ENCODE measurements at places on chromosomes 11 and 22.

DNA sequence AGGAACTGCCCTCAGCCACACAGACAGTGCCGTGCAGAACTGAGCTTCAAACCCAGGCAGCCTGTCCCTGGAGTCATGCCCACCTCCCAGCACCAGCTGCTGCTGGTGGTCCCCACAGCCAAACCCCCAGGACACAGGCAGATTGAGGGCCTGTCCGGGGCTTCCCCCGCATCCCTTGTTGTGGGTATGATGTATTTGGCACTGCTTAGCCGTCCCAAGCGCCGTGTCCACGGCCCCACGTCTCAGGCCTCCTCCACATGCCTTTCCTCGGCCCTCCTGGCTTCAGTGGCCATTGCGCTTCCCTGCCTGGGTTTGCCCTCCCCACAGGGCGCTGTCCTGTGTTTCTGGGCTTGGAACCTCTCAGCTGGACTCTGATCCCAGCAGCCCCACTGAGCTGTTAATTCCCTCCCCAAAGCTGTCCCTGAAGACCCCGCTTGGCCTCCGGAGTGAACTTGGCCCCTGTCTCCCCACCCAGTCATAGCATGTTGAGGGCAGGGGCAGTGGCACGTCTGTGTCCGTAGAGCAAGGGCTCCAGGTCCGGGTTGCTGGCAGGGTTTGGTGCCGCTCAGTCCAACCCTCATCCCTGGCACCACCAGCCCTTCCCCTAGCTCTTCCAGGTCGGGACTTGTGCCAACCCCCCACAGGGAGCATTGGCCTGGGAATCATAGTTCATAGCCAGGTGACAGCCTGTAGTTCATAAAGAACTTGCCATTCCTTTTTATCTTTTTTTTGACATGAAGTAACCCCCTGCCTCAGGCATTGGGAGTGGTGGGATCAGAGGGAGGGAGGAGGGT, 34.5 kb upstream of the TEF start:
- no peak for DNase-seq

- DNase-seq: peak; percentile 29
Measured at GRCh38 chr11:3867209-3868091, 12.0 kb downstream of the STIM1 start.

DNA sequence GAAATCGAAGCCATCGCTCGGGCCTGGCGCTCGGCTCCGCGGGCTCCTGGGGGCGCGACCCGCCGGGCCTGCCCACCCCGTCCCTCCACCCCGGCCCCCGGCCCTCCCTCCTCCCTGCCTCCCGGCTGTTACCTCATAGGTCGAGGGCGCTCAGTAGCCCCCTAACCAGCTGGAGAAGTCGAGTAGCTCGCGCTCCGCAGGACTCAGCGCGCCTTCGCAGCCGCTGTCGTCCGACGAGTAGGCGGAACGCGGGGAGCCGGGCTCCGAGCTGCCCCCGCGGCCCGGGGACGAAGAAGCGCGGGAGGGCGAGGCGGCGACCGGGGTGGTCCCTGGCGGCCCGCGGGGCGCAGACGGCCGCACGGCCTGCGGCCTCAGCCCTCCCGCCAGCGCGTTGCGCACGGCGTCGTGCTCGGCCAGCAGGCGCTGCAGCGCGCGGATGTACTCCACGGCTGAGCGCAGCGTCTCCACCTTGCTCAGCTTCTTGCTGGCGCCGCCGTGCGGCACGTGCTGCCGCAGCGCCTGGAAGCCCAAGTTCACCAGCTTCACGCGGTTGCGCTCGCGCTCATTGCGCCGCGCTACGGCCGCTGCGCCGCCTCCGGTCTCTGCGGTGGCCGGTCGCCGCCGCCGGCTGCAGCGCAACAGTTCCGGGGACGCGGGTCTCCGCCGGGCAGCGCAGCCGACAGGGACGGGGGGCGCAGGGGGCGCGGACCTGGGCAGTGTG, 627 bp downstream of the ASCL2 start:
- no peak for DNase-seq

DNA sequence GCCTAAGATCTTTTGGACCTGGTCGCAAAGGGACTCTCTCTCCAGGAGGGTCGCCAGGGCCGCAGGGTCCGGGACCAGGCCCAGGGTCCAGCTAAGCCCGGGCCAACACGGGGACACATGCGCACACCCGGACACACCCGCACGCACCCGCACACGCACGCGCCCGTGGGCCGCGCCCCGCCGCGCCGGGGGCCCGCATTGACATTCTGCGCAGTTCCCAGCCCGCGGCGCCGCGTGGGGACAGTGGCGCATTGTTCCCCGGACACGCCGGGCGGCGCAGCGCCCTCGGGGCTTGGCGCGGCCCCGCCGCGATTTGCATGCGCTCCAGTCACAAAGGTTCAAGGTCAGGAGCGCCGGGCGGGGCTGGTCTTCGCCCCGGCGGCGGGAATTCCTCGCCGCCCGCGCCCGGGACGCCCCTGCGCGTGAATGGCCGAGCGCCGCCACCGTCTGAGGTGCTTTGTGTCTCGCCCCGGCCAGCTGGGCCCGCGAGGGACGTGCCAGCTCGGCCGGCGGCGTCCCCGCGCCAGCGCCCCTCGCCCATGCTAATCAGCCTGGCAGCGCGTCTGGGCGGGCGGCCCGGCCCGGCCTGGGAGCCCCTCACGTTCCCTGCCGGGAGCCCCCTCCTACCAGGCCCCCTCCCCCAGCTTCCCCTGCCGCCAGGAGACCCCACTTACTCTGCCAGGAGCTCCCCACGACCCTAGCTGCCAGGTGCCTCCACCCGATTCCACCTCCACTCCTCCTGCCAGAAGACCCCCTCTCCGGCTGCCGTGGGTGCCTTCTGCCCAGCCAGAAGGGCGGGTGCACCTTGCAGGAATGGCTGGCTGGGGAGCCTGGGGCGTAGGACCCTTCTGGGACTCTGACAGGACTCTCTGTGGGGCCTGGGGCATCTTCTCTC, 50.5 kb upstream of the WNT7B start:
- no peak for DNase-seq

DNA sequence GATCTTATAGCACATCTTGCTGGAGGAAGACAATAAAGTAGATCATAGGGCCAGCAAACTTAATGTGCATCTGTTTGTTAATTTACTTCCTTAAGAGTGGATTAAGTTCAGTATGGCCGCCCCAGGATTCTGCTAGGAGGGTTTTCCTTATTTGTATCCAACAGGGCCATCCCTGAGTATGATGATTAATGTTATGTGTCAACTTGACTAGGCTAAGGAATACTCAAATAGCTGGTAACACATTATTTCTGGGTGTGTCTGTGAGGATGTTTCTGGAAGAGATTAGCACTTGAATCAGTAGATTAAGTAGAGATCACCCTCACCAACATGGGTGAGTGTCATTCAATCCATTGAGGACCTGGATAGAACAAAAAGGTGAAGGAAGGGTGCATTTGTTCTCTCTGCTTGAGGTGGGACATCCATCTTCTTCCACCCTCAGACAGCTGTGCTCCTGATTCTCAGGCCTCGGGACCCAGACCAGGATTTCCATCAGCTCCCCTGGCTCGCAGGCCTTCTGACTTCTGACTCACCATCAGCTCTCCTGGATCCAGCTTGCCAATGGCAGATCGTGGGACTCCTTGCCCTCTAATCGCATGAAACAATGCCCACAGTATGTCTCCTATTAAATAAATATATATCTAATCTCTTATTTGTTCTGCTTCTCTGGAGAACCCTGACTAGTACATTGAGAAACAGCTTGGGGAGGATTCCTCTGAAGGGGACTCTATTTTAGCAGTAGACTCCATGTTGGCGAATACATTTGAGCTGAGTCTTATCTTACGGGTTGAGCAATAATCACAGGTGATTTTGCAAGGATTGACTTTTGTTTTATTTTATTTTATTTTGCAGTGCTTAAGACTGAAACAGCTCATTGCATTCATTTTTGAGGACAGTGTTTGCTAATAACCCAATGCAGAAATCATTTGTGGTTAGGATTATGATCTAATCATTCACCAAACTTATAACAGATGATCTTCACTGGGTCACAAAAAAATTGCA, 9.0 kb upstream of the ZBTB44 start:
- no peak for DNase-seq

DNA sequence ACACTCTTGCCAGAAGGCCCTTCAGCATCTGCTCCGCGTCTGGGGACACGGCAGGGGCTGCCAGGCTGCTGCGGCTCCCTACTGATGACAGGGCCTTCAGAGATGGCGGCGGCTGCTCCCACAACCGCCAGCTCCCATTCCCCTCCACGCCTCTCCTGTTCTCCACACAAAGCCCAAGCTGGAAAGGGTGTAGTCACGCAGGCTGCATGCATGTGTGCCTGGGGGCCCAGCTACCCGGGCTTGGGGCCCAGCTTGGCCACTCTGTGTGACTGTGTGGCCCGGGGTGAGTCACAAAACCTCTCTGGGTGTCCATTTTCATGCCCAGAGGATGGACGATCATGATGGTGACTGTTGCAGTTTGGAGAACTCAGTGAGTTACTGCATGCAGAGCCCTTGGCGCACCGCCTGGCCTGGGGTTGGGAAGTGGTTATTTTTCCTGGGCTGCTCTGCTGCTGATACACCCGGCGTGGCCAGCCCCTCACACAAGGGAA, 31.7 kb upstream of the PARVB start:
- DNase-seq: peak; percentile 6

DNA sequence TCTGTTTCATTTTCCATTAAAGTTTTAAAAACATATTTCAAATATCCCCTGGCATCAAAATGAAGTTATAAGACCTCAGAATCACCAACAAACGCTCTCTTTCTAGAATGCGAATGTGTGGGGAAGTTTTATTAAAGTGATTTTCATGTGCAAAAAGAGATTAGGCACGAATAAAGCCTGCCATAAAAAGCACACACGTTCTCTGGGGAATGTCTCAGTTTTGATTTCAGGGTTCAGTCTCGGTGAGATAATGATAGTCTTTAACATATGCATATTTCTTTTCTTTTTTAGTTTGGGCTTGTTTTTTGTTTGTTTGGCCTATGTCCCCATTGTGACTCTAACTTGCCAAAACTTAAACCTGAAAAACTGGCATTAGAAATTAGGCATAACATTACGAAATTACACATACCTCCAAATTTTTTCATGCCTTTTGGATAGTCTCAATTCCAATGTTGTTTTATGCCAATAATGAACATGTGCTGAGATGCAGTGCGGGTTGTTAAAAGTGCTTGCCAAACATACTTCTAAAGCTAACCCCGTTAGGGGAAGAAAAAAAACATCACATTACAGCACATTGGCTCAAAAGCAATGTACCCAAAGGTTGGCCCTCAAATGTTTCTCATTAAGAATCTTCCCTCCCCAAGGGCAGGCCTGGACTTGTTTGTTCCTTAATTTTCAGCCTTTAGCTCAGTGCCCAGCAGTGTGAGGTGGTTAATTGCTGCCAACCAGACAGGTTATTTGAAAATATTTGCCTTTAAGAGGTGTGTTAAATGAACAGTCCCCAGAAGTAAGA, 33.2 kb upstream of the FBLN1 start:
- DNase-seq: no peak

DNA sequence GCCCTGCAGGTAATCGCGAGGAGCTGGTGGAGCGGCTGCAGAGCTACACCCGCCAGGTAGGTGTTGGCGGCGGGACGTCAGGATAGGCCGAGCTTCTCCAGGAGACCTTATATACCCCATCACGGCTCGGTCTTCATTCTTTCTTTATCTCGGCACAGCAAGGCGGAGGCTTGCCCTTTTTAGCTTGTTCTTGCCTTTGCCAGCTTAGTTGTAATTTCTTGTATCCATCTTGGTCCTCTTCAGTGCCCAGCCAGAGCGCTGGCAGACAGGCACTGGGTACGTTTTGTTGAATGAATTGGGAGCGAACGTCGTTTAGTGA, 459 bp downstream of the SF3B2 start:
- no peak for DNase-seq

- DNase-seq: no peak
Measured at GRCh38 chr11:113410414-113411135, 23.0 kb downstream of the ANKK1 start.

DNA sequence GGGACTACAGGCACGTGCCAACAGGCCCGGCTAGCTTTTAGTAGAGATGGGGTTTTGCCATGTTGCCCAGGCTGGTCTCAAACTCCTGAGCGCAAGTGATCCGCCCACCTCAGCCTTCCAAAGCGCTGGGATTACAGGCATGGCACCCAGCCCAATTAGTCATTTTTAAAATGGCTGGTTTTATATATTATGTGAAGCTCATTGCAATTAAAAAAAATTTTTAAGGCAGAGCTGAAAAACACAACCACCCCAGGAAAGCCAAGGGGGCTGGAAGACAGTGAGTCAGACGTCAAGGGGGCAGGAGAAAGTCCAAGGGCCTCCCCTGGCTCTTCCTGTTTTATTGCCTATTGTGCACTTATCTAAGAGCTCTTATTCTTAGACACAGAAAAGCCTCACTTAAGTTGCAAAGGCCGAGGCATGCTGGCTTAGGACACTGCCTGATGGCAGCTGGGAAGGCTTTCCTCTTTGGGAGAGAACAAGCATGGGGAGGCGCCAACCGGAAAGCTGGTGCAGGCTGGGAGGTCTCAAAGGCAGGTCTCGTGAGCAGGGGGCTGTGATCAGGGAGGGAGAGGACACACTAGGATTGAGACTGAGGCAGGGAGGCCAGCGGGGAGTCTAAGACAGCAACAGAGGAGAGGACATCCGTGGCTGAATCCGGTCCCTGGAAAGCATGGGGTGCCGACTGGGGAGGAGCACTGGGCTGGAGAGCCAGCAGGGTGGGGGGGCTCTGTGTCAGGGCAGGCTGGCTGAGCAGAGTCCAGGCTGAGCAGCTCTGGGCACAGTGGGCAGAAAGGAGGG, 11.1 kb upstream of the OSM start:
- peak; percentile 49 for DNase-seq

DNA sequence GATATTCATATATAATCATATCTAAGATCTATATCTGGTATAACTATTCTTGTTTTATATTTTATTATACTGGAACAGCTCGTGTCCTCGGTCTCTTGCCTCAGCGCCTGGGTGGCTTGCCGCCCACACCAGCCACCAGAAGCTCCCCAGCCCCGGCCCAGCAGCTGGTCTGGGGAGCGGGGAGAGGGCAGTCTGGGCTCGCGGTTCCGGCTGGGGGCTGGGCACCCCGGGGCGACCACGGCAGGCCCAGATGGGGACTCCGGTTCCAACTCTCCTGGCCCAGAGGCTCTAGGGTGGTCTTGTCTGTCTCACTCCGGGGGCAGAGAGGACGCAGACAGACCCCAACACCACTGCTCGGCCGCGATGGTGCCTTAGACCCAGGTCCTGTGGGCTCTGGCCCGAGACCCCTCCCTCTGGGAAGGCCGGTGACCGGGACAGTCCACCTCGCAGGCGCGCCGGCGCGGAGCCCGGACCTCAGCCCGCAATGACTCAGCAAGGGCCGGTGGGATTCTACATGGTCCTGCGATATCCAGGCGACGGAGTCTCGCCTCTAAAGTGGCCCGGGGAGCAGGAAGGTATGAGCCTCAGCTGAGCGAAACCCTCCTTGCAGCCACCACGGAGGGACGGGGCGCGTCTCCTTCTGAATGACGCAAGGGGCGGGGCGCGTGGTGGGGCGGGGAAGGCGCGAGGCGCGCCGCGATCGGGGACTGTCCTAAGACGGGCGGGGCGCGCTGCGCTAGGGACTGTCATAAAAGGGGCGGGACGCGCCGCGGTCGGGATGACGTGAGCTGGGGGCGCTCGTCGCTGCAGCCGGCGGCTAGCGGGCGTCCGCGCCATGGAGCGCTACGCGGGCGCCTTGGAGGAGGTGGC, at the start of gene DGCR6:
Gene DGCR6, plus strand, starts transcription at position 781 of the 870 bp plus-strand sequence. Its CDS starts 55 bp downstream, at position 836.
- no peak for DNase-seq

GRCh38 chr22:49380828-49381114, 446.9 kb downstream of the BRD1 start:
- no peak for DNase-seq
